BE2C (cell line): ENCODE measurements at places on chromosomes 13 and 19.

GRCh38 chr19:53772943-53773342 is 51.2 kb downstream of the NLRP12 start:
- DNase-seq: peak; percentile 59

- DNase-seq: peak; percentile 39
These were observed 425.7 kb downstream of the SPRY2 start for GRCh38 chr13:79915114-79915811.

GRCh38 chr13:97435794-97436193 is 1.8 kb downstream of the RAP2A start:
- DNase-seq: no peak

DNA sequence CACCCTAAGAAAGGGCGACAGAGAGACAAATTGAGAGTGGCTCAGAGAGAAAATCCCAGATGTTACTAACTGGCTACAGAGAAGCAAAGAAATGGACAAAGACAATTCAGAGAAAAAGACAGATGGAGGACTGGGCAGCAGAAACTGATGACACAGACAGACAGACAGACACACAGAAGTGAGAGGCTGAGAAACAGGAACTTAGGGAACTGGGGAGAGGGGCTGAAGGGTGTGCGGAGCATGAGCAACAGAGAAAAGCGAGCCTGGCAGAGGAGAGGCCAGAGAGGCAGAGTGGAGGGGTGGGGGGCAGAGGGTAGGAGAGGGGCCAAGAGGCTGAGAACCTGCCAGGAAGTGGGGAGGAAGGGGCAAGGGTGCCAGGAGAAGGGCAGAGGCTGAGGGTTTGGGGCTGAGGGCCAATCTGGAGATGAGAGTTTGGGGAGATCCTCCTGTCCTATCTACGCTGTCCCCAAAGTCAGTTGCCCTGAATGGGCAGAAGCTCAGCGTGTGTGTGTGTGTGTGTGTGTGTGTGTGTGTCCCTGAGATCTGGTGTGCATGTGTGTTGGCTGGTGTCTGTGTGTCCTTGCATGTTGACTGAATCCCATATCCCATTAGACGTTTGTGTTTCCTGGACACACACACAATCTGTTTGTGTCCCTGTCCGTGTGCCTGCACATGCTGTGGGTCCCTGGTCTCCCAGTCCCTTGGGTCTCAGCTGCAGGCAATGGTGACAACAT is 5.6 kb upstream of the ERFL start:
- DNase-seq: no peak
